ENCODE measurements at places on chromosomes 1 and 21. TPM values are rescaled to one million over a fixed set of nuclear protein-coding genes. Genes with fewer than 3 reads are reported as not detected.

MYOG gene
- total RNA-seq, result not detected

MARK1 gene
- 0.11 TPM for total RNA-seq

FAM151A gene
- 0.26 TPM for total RNA-seq

TNFSF4 gene
- total RNA-seq, result 0.07 TPM

LELP1 gene
- total RNA-seq, result not detected

LCE2C gene
- not detected for total RNA-seq

IQGAP3 gene
- total RNA-seq, result 19.1 TPM

CNR2 gene
- 0.01 TPM for total RNA-seq

SHISAL2A gene
- 0.46 TPM for total RNA-seq

DUSP12 gene
- 46.9 TPM for total RNA-seq

LCE1D gene
- total RNA-seq, result not detected

SPATA21 gene
- total RNA-seq, result 0.03 TPM

ASCL5 gene
- 0.16 TPM for total RNA-seq

ARHGAP30 gene
- 0.09 TPM for total RNA-seq

CHODL gene
- total RNA-seq, result not detected

SPOCD1 gene
- 3.8 TPM for total RNA-seq

UCK2 gene
- total RNA-seq, result 123 TPM

LEFTY1 gene
- 1.9 TPM for total RNA-seq

SMYD2 gene
- 38.0 TPM for total RNA-seq
